ENCODE measurements at places on chromosomes 5 and 9.

GRCh38 chr9:37719526-37719925, 34.1 kb upstream of the TRMT10B start:
- no peak for DNase-seq

DNA sequence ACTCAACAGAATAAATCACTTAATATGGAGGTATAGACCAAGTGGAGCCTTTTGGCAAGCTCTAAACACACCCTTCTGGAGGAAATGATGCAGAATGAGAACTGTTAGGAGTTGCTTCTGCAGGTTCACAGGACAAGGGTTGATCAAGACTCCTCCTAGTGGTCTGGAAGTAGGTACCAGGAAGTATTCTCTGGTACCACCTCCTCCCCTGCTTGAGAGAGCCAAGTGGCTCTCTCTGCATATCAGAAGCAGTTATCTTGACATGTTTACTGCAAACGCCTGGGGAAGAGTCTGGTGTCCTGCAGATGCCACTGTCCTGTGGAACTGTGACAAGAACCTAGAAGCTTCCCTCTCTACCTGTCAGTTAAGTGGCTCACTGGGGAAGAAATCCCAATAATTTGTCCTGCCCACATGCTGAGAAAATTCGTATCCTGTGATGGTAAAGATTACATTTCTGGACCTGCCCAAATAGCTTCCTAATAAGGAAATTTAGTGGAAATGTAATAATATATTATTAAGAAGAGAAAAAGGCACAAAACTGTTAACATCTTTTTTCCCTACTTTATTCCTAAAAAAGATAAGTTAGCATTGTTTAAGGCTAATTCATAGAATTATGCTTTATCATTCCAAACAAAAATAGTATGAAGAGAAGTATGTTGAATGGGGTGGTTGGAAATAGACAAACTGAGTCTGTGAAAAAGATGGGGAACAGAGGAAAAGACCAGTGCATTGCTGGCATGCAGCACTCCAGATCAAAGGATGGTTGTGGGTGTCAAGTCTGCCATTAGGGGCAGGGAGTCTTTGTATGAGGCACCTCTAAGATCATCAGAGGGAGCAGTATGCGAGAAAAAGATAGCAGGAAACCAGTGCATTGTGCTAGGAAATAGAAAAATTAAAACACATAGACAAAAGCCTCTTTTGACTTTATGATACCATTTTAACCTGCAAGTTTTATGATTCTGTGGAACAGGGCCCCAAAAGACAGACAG, 118.8 kb downstream of the CDC42SE2 start:
- DNase-seq, result peak; percentile 75

DNA sequence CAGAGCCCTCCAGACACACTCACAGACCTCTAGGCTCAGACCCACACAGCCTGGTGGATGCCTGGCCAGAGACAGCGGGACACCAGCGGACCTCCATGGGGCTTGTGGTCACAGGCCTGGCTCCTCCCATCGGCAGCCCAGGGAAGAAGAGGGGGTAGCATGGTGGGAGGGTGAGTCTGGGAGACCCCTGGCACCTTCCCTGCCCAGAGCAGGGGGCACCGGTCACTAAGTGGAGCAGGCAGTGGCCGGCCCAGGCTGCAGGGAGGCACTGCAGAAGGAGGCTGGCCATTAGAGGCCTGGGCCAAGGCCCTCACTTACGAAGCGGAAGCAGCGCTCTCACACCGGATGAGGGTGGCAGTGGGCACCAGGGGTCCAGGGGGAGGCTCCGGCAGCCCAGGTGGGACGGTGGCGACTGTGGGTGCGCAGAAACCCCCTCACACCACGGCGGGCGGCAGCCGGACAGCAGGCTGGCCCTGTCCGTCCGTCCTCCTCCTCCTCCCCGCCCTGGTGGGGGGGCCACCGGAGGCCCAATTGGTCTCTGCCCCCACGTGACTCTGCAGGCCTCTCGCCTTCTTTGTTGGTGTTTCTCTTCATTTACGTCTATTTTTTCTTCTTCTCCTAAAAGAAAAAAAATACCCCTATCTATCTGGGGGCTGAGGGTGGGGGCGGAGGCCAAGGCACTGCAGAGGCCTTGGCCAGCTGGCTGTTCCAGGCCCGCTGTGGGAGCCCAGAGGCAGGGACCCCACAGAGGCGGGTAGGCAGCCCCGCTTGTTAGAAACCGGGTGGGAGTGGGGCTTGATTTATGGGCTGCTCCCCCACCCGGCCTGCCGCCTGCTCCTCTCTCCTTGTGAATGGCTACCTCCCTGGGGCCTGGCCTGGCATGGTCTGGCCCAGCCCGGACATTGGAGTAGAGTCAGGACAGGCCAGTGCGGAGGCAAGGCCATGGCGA, at the start of gene NR5A1:
Gene NR5A1 (minus strand): TSS at position 469 of the 949 bp plus-strand sequence. CDS start 4,004 bp downstream, outside the sequence.
- no peak for DNase-seq

DNA sequence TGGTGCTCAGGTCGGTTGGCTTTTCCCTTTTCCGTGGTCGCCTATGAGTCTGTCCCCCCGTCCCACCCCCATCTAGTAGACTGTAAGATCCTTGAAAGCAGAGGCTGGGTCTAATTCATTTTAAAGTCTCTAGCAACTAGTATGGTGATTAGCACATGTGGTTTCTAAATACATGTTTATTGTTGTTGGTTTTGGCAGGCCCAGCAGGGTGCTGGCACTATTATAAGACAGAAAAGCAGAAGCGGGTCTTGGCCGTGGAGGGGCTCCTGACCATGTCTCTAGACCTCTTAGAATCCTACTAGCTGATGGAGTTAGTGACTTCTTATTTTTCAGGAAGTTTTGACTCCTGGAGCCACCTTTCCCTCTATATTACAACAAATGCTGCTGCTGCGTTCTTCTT, 61.5 kb upstream of the TNFSF8 start:
- DNase-seq, result no peak

GRCh38 chr9:127876026-127876763, 1.3 kb downstream of the AK1 start:
- DNase-seq, result no peak

GRCh38 chr9:114416290-114416689, 28.5 kb upstream of the AKNA start:
- DNase-seq, result no peak

GRCh38 chr5:114391321-114391720, 29.5 kb downstream of the KCNN2 start:
- DNase-seq, result peak; percentile 18

- peak; percentile 32 for DNase-seq
Measured at GRCh38 chr9:74935008-74935407, 17.7 kb downstream of the C9orf40 start.

DNA sequence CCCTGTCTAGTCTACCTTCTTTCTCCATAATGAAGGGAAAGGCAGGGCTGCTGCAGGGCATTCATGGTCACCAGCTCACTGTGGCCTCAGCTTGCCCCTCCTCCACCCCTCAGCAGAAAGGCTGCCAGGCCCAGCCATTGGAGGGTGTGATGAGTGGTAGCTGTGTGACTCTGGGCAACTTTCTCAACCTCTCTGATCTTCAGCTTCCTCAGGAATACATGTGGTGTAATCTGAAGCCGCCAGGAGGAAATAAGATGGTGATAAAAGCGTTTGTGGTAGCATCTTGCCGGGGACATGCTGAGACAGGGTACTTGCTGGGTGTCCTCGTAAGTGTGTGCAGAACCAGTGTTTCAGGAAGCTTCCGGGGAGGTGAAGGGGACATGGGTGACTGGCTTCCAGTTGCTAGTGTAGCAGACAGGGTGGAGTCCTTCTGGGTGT, 9.8 kb downstream of the CXCL14 start:
- DNase-seq, result no peak

- DNase-seq, result no peak
Measured at GRCh38 chr9:32069169-32069813, 315.2 kb upstream of the ACO1 start.

- no peak for DNase-seq
Measured at GRCh38 chr5:171635028-171635427, 150.6 kb upstream of the SMIM23 start.

DNA sequence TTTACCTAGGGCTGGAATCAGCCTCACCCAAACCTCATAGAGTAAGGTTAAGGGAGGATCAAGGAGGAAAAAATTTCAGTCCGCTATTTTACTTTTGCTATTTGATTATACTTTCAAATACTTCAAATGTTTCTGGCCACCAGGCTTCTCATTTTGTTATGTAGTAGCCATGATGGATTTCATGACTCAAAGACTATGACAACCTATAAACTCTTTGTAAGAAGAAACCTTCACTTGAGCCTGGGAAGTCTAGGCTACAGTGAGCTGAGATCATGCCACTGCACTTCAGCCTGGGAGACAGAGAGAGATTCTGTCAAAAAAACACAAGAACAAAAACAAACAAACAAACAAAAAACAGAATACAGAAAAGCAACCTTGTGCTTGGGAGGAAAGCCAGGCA, 293.6 kb upstream of the TNC start:
- peak; percentile 54 for DNase-seq

DNA sequence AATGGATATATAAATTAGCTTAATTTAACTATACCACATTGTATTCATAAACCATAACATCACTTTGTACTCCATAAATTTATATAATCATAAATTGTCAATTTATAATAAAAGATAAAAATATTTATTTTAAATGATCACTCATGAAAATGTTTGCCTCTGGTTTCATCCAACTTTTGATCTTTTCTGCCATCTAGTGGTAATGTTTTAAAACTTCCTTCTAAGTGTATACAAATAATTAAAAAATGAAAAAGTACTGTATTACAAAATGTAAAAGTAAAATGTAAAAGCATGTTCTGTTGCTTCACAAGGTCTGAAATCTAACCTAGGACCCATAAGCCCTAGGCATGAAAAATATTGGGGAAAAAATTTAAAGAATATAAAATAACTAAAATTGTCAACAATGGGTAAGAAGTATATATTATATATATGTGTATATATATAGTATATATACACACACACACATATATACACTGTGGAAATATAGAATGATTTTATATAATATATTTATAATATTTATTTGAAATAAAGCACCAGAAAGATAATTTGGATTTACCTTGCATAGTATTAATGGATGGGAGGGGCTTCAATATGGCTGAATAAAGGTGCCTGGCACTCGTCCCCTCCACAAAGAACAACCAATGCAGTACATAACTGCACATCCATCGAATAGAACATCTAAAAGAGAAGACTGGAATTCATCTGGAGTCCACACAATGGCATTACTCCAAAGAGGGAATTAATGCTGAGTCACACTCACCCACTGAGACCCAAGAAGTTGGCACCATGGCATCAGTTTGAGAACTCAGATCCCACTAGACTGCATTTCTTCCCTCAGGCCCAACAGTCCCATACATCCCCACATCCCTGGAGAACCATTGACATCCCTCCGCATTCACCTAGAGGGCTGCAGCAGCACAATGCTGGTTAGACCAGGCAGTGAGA, 32.5 kb downstream of the ANXA1 start:
- DNase-seq, result peak; percentile 55

GRCh38 chr5:2709976-2710689, 41.3 kb downstream of the IRX2 start:
- DNase-seq, result no peak

GRCh38 chr5:8861764-8862163, 684.1 kb downstream of the SEMA5A start:
- DNase-seq, result no peak

- DNase-seq, result no peak
Measured at GRCh38 chr9:107782789-107783188, 293.2 kb upstream of the KLF4 start.

DNA sequence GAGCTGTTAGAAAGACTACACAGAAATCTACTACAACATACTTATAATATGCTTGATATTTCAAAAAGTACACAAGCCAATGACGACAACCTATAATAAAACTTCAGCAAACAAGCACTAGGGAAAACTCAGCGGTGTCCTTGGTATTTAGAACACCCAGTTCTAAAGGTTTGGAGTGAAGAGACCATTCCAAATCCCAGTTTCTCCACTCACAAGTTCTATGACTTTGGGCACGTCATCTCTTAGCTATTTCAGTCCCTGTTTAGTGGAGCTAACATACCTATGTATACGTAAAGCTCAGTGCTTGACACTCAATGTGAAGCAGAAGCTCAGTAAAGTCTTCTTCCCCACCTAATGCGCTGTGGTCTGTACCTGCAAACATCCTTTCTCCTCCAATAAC, 52.8 kb downstream of the MLLT3 start:
- DNase-seq, result no peak

DNA sequence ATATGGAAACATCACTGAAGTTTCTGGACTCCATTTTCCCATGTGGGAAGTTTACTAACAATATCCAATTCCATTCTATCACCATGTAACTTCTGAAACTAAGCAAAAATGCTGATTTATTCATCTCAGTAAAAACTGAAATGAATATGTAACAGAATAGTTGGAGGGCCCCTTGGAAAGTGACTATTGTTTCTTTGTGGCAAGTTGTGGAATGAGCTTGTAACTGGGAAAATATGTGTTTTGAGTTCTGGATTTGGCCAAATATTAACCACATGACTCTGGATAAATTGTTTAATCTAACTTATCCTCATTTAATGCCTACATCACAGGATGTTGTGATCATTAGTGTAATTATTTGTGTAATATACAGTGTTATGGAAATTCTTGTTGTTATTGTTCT, 619.3 kb downstream of the TLE4 start:
- DNase-seq, result no peak

- no peak for DNase-seq
Measured at GRCh38 chr5:11289733-11290132, 528.7 kb upstream of the DAP start.

GRCh38 chr5:167702014-167702413, 589.4 kb upstream of the WWC1 start:
- no peak for DNase-seq

- DNase-seq, result no peak
Measured at GRCh38 chr9:708182-708550, 133.3 kb upstream of the DMRT1 start.

GRCh38 chr5:137300411-137301240, 198.5 kb downstream of the SPOCK1 start:
- peak; percentile 73 for DNase-seq
